ENCODE measurements at places on chromosomes 2 and 18.

DNA sequence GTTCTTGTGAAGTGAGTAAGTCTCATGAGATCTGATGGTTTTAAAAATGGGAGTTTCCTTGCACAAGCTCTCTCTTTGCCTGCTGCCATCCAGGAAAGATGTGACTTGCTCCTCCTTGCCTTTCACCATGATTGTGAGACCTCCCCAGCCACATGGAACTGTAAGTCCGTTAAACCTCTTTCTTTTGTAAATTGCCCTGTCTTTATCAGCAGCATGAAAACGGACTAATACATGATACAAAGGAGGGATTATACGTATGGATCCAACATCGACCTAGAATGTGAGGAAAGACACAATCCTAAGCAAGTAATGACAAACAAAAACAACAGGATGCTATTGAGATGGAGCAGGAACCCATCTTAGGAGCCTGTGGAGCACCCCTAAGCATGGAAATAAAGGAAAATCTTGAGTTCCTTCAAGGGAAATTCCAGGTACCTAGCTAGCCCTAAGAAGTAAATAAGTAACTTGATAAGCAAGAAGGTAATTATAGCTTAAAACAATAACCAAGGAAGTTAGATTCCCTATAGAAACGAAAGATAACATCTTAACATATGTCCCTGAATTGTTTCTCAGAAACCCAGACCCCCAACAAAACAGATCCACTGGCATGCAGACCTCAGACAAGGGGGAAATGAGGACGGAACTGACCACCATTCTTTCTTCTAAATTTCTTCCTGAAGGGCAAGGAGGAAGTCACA, 1.5 kb upstream of the TNFRSF11A start:
- DNase-seq: no peak

DNA sequence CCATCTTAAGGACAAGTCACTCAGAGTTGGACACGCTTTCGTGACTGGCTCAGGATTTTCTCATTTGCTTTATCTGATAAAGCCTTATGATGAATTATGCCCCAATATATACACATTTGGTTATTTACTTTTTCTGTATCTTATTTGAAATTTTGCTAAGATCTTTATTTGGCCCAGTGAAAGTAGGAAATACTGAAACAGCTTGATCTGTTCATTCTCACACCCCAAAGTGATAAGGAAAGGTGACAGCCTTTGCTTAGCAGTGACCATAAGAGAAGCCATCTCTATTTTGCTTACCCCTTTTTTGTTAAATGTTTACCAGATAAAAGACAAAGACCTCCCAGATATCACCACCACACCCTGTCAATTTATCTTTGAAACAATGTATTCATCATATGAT, 428.3 kb downstream of the PARD3B start:
- DNase-seq: no peak

DNA sequence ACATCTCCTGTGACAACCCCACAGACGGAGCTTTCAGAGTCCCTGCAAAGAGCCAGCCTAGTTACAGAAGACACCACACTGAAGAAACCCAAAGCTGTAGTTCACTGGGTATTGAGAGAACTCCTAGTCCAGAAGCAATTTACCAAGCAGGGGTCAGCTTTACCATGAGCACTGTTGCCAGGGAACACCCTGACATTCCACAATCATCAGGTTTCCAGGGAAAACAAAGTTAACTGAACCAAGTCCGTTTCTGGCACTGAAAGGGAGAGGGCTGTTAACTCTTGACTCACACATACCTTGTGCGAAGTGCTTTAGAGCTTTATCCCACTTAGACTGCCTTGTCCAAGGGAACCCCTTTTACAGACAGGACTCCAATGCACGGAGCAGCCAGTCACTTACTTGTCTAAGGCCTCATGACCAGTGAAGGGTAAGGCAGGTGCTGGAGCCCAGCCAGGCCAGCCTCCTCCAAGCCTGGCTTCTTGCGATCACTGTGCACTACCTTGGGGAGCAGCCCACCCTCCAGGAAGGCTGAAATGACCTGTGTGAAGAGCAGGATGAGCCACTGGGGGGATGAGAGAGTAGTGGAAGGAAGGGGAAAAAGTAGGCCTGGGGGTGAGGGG, 53.9 kb downstream of the REEP1 start:
- DNase-seq: no peak

DNA sequence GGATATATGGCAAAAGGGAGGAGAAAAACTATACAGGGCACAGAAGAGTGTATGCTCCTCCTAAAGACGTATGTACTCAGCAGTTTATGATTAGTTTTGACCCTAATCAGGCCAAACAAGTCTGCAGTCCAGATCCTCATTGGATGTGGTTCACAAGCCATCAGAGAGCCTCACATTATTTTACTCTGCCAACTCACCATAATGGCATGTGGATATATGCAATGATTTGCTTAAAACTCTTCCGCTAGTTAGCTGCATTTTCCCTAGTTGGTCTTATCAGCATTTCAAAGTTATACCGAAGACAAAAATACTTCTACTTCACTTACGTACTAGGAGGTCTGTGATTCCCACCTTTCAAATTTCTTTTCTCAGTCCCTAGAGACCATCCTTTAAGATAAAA, 198.4 kb downstream of the CMPK2 start:
- DNase-seq: no peak

- no peak for DNase-seq
Measured at GRCh38 chr2:223503746-223504145, 98.4 kb downstream of the SCG2 start.

DNA sequence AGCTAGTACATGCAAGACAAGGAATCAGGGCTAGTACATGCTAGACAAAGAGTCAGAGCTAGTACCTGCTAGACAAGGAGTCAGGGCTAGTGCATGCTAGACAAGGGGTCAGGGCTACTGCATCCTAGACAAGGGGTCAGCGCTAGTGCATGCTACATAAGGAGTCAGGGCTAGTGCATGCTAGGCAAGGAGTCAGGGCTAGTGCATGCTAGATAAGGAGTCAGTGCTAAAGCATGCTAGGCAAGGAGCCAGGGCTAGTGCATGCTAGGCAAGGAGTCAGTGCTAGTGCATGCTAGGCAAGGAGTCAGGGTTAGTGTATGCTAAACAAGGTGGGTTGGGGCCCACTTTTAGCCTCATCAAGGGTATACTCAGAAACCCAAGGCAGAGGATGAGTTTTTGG, 90.1 kb upstream of the FAM136A start:
- no peak for DNase-seq

DNA sequence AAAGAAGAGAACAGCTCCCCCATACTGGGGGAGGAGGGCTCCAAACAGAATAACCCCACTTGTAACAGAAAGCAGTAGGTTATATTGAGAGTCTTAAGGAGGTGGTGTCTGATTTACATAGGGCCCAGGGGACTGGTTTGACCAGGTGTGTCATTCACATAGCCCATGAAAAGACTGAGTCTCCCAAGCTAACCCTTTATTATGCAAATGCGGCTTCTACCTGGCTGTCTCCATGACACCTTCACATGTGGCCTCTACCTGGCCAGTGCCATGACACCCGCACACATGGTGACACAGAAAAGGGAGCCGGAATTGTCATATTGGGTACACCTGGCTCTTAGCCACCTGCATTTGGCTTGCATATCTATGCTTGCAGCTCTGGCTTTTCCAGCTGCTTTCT, 1057.2 kb upstream of the PIK3C3 start:
- no peak for DNase-seq

DNA sequence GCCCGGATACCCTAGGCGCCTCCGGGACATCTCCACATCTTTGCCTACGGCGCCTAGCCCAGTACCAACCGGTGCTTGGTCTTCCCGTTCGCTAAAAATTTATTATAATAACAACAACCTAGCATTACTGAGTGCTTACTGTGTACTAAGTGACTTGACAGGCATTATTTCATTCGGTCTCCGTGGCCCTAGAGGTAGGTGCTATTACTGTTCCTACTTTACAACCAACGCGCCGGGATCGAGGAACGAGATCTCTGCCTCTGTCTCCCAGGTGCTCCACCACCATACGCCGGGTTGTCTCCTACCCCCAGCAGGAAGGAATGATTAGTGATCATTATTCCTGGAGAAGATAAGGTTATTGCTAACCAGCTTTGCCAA, 657 bp upstream of the BIN1 start:
- no peak for DNase-seq

GRCh38 chr18:43130716-43131260, 15.3 kb upstream of the RIT2 start:
- DNase-seq: no peak

DNA sequence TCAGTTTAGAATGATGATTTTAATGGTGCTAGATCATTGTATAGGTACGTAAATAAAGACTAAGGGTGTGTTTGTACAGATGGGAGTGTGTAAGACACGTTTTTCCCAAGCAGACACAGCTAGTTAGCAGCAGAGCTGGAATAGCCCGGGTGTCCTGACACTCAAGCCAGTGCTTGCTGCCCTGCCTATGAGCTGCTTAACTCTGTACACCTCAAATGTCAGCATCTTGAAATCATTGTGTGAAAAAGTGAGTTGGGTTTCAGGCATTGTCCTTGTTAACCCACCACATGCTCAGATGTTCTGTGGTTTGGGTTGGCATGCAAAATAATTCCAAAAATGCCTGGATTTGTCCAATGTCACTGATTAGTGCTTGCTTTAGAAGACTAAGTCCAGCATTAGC, 13.0 kb upstream of the TET3 start:
- DNase-seq: no peak

DNA sequence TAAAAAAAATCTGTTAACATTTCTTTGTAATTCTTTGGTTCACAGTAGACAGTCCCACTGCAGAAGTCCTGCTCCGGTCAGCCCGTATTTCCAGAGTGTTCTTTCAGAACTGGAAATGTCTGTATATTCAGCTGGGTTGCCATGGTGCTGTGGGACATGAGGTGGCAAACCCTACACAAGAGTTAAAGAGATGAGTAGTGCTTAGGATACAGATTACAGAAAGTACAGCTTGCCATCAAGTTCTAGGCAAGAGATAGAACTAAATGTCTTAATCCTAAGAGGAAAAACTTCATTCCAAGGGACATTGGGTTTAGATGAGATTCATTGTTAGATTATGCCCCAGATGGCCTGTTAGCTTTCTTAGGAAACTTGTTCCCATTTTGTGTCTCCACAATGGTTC, 60.1 kb downstream of the FMNL2 start:
- DNase-seq: peak; percentile 47

DNA sequence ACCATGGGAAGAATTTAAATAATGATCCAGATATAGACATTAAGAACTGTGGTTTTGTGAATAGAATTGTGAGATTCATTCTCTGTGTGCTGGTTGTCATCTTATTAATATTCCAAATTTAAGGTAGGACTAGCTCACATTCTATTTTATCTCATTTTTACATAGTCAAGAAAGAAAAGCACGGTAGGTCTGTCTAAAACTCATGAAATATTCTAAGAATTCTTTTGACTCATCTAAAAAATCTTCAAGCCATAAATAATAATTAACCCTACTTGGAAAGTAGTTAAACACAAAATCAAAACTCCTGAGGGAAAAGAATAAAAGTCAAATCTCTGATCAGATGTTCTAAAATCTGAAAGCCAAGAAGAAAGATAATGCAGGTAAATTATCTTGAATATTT, 388.8 kb upstream of the CHAC2 start:
- DNase-seq: no peak

DNA sequence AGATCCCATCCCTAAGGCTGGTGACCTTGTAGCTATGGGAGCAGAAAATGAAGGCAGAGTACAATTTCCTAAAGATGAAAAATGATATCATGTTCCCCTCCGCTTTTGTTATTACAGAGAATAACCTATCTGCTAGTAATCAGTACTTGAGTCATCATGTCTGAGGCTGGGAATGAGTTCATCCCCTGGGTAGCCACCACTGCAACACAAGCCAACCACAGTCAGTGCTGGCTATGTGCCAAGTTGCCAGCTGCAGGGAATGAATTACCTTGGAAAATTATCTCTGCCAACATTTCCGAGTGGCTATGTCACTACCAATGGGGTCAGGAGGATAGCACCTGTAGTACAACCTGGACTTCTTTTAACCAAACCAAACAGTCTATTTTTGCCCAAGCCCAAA, 1094.7 kb upstream of the DDX18 start:
- no peak for DNase-seq

DNA sequence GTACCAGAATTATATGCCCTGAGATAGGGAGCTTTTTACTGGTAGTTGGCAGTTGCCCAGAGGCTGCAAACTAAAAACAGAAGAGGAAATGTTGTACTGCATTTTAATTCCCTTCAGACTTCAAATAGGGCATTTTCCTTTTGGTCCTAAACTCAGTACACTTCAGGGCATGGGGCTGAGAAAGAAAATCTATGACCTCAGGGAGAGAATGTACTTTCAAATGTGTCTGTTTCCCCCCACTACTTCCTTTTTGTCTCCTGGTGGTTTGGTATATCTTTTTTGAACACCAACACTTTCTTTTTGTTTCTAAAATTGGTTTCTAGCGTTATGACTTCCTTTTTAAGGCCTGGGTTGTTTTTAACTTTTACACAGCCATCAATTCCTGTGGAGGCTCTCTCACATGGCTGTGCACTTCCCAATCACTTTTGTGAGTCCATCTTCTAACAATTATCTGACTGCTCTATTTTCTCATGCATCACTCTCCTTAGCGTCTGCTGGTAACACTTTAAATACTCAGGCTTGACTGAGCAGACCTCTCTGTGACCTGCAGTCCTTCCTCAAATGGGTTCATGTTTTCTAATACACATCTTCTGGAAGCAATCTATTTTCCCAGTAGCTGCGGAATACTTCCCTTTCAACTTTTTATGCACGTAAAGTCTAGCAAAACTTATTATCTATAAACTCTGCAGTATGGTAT, 596.0 kb downstream of the LRP1B start:
- no peak for DNase-seq

- DNase-seq: no peak
Measured at GRCh38 chr2:123080331-123080730, 944.8 kb upstream of the CNTNAP5 start.

DNA sequence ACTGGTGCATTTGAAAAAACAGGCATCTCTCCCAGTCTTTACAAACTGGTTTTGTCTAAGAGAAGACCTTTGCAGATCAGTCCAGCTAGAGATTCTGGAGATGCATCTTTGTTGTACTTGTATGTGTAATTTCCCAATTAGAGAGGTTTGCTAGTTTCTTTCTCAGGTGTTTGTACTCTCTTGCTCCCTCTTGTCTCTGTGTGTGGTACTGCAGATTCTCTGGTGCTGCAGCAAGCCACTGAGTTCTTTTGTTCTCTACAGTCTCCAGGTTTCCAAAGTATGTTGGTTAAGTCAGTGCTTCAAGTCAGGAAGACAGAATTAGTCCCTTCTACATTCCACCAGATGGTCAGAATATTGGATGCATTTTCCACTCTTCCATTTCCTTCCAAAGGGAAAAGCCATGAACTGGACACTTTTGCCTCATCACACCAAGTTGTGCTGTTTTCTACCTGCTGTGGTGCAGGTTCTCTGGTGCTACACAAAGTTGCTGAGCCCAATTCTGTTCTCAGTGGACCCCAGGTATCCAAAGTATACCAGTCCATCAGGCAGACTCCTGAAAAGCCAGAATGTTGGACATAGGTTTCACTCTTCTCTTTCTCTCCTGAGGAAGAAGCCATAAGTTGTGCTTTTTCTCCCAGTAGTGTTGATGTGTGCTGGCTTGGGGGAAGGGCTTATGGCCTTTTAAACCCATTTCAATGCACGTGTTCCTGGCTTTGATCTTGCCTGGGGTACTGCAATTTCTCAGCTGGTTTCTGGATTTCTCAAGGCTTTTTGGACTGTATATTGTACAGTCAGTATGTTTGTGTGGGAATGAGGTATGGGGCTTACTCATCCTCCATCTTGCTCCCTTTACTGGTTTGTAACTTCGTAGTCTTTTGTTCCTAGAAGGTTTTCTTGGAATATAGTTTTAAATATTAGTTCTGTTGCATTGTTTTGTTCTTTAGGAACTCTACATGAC, 29.8 kb downstream of the EPC2 start:
- DNase-seq: no peak
